ENCODE measurements at places on chromosomes 5 and 9.

GRCh38 chr9:133139246-133140173 lies 18.5 kb upstream of the RALGDS start:
- no peak for DNase-seq

- no peak for DNase-seq
These were observed 7.0 kb upstream of the ERAP2 start for GRCh38 chr5:96869372-96869641.

DNA sequence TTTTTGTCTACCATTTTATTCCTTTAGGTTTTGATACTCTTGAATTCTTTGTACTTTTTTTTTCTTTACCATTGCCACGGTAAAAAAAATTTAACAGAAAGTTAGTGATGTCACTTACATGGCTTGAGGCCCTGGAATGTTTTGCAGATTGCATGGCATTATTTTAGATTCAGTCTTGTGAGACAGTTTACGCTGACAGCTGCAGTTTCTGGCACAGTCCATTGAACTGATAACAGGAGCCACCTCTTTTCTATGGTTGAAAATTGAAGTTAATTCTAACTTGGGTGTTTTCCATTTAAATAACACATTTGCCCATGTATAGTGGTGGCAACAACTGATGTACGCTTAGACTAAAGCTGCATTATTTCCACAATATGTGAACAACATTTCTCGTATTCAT lies 1028.5 kb downstream of the CDH18 start:
- no peak for DNase-seq

GRCh38 chr9:10661994-10662393 lies 49.2 kb upstream of the PTPRD start:
- no peak for DNase-seq

GRCh38 chr9:134622896-134623257 lies 18.7 kb upstream of the COL5A1 start:
- no peak for DNase-seq

GRCh38 chr9:126318858-126319257 lies 7.8 kb upstream of the MVB12B start:
- DNase-seq = no peak

DNA sequence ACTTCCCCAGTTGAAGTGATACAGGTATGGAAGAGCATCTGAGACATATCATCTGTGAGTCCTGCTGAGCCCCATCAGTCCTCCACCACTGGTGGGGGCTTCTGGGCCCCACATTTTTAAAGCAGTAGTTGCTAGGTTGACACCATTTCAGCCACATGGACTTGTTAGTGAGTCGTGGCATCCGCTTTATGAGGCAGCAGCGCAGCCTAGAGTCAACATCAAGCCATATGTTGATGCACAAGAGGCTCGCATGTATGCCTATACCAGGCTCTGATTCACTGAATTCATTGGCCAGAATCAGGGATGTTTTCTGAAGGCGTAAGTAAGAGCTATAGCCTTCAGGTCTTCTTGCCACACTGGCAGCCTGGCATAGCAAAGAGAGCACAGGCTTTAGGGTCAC lies 26.8 kb downstream of the ZNF346 start:
- peak; percentile 41 for DNase-seq

DNA sequence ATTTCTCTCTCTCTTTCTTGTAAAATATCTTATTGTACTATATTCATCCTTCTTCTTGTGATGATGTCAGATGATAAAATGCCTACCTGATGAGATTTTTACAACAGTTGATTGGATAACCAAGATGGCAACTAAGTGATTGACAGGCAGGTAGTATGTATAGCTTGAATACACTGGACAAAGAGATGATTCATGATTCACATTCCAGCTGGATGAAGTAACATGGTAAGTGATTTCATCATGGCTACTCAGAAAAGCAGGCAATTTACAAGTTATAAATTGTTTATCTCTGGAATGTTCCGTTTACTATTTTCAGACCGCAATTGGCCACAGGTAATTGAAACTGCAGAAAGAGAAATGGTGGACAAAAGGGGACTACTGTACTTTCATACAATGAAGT lies 1471.7 kb upstream of the C9orf72 start:
- DNase-seq = no peak

DNA sequence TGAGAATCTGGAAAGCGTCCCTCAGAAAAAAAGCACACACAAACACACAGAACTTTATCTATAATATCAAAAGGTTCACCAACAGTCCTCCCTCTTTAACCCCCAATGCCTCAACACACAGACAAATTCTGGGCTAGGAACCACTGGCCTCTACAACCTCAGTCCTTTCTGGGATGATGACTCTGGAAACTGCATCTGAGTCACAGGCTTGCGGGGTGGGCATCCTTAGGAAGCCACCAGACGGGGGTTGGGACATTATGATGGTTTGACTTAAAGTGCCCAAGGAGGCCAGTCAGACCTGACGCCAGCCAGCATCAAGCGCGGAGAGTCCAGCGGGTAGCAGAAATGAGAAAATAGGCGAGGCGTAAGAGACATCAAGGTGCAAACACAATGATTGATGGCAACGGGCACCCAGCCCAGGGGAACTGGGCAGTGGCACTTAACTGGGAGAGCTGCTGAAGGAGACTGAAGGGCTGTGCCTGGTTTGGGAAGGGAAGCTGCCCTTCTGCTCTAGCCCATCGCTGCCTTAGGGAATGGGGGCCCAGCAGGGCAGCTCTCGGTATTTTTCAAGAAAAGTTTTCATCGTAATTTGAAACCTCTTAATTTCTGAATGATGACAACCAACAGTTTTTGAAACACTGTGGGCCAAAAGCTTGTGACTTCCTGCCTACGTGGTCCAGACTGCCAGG lies 20.7 kb downstream of the SPRY4 start:
- DNase-seq = no peak

DNA sequence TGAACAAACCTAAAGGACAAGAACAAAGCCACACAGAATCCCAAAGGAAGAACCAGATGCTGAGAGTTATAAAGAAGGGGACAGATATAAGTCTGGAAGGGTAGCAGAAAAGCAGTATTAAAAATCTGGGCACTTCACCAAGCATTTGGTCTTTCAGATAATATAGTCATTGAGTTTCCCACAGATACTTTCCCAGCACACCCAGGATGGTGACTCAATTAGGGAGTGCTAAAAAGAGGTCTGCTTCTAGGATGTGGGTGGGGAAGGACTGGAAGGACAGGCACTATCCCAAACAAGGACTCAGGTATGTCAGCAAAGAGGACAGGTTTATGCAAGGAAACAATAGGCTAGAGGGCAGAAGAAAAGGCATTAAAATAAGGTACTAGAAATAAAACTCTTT lies 59.3 kb downstream of the DIAPH1 start:
- DNase-seq = no peak

DNA sequence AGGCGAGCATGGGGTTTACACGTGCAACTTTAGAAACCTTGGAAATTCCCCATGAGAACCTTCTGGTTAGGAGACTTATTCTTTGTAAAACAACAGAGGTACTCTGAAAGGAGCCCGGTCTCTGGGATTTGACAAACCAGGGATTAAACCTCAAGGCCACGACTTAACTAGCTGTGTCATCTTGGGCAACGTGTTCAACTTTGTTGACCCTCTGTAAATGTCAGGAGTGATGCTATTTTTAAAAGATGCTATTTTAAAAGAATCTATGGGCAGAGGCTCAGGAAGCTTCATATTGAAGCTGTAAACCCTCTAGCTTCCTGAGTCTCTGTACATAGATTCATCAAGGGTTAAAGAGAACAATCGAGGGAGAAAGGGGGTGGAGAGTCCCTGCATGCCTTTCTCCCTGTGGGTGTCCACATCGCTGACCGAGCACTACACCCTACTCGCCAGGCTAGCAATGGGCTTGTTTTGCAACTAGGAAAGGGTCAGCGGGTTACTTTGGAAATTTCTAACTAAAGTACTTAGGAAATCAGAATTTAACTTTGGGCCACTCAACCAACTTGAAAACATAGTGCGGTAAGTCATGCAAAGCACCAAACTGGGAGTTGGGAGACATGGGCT lies 2.1 kb downstream of the SLC36A2 start:
- DNase-seq = no peak

DNA sequence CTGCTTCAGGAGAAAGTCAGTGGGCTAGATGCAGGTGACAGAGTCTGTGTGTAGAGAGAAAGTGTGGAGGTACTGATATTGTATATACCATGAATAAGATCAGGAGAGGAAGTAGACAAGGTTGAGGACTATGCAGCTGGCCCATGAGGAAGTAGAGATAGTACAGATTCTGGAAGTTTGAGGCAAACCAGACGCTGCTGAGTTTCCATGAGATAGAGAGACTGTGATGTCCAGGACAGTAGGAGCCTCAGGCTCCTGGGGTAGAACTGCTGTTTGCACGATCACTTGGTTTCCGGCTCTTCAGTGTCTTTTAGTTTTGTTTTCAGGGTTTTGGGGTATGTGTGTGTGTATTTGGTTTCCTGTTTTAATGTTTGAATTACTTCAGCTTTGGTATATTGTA lies 13.6 kb downstream of the OTULINL start:
- DNase-seq = peak; percentile 51

- no peak for DNase-seq
These were observed 286.9 kb downstream of the GADD45G start for GRCh38 chr9:89891591-89892304.

DNA sequence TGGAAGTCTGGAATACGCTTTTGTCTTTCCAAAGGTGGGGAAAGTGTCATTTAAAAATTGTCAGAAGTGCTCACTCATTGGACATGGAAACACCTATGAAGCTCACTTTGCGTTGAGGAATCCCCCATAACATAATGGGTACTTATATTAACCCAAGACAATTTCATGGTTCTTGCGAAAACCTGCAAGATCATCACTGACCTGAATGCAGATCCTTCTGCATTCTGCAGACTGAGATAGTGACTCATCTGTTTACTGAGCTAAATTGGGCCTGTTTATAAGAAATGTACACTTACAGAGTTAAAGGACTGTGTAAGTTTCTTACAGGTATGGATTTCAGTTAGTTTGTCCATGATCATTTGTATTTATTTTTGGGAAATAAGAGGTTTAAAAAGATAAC lies 153.0 kb downstream of the HMHB1 start:
- DNase-seq = no peak

GRCh38 chr5:145989428-145989827 lies 53.0 kb downstream of the SH3RF2 start:
- no peak for DNase-seq

GRCh38 chr5:63439537-63439936 lies 522.7 kb downstream of the HTR1A start:
- no peak for DNase-seq

GRCh38 chr5:15897656-15898055 lies 281.9 kb downstream of the MARCHF11 start:
- no peak for DNase-seq

GRCh38 chr5:112660359-112660758 lies 77.3 kb upstream of the APC start:
- no peak for DNase-seq

GRCh38 chr9:132224645-132225044 lies 62.8 kb downstream of the NTNG2 start:
- DNase-seq = no peak

DNA sequence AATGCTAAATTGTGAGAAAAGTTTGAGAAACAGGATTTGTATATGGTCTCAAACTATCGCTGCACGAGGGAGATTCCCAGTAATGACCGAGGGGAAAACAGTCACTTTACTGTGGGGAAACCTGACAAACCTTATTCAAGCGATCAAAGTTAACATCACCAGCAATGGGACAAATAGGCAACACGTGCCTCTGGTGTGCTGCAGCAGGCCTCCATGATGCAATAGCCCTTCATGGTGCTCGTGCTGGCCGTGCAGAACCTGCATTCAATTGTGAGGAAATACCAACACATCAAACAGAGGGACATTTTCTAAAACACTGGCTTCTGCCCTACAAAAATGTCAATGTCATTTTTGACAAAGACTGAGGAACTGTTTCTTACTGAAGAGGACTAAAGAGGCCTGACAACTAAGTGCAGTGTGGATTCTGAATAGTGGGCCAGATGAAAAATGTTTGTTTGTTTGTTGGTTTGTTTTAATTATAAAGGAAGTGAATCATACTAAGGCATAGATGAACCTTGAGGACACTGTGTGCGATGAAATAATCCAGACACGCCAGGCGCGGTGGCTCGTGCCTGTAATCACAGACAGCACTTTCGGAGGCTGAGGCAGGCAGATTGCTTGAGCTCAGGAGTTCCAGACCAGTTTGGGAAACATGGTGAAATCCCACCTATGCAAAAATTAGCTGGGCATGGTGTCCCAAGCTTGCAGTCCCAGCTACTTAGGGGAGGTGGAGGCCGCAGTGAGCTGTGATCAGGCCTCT lies 17.6 kb upstream of the MARCHF6 start:
- no peak for DNase-seq

- no peak for DNase-seq
These were observed 26.2 kb upstream of the ANKRD33B start for GRCh38 chr5:10537624-10538023.

DNA sequence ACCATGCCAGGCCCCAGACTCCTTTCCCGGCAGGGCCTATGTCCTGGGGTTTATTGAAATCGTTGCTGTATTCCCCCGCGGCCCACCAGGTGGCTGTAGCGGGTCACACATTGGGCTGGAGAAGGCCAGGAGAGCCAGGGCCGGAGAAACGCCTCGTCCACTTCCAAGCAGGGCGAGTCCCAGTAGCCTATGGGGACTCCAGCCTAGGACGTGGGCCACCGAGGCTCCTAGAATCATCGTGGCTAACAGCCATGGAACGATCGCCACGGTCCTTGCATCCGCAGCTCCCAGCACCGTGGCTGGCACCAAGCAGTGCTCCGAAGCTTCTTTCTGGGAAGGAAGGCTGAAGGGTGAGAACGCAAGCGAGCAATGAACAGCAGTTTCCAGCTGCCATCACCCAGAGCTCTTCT lies 87.7 kb downstream of the ENTREP1 start:
- DNase-seq = peak; percentile 17

- no peak for DNase-seq
These were observed 4.8 kb downstream of the CD274 start for GRCh38 chr9:5455181-5455580.

DNA sequence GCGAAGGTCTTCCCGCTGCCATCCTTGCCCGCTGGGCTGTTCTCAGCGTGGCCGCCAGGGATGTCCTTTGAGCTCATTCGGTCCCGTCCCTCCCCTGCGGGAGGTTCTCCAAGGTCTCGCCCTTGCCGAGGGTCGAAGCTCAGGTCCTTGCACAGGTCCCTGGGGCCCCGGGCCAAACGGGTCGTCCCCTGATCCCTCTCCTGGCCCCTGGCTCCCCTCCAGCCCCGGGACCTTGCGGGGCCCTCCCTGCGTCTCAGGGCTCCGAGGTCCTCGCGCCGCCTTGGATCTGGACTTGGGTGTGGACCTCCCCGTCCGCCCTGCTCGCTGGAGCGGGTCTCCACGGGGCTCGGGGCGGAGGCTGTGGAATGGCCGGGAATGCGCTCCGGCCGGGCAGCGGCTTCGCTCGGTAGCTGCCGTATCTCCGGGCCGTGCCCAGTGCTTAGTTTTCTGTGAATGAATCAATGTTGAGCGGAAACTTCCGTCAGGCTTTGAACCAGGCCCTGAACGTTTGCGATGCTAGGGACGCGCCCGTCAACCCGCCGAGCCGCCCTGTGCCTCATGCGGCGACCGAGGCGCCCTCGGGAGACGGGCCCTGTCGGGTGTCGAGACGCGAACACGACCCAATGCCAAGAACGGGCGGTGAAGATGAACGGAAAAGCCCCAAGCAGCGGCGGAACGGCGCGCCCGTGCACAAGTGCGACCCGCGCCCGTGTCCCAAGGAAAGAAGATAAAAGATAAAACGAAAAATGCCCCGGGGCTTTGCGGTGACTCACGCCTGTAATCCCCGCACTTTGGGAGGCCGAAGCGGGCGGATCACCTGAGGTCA lies 780 bp downstream of the RNU6ATAC start:
- DNase-seq = peak; percentile 70
